ENCODE measurements at places on chromosomes 16 and 17. TPM values are rescaled to one million over a fixed set of nuclear protein-coding genes. Genes with fewer than 3 reads are reported as not detected.

- DNase-seq = no peak
These were observed 3.2 kb upstream of the NLRP1 start for GRCh38 chr17:5587438-5588032.

Gene C16orf92
- not detected for total RNA-seq

DNA sequence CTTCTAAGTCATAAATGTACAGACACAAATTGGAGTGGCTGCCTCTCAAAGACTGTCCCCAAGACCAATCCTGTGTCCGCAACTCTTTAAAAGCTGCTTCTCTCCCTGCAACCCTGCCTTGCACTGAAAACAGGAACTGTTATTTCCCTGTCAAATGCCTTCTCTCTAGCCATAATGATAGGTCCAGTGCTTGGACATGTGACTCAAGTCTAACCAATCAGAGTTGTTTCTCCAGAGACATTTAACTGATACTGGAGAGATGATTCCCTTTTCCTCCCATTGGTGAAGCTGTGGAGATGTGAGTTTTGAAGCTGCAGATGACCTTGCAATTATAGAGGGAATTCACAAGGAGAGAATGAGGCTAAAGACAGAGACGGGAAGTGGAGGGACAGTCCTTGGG, 253.3 kb upstream of the CDH5 start:
- no peak for DNase-seq

Gene HNF1B
- total RNA-seq = not detected

Gene GPT2
- 57.5 TPM for total RNA-seq

DNA sequence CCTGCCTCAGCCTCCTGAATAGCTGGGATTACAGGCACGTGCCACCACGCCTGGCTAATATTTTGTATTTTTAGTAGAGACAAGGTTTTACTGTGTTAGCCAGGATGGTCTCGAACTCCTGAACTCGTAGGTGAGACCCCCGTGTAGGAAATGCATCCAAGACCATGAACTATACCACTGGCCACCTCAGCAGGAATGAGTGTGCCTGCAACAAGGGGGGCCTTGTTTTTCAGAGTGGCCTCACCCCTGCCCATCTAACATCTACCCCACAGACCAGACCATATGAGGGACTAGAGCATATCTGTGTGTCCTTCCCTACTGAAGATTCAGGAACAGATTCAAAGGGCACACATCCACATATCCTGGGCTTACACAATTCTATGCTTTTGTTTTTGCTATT, 44.9 kb downstream of the SHISA6 start:
- DNase-seq = no peak

DNA sequence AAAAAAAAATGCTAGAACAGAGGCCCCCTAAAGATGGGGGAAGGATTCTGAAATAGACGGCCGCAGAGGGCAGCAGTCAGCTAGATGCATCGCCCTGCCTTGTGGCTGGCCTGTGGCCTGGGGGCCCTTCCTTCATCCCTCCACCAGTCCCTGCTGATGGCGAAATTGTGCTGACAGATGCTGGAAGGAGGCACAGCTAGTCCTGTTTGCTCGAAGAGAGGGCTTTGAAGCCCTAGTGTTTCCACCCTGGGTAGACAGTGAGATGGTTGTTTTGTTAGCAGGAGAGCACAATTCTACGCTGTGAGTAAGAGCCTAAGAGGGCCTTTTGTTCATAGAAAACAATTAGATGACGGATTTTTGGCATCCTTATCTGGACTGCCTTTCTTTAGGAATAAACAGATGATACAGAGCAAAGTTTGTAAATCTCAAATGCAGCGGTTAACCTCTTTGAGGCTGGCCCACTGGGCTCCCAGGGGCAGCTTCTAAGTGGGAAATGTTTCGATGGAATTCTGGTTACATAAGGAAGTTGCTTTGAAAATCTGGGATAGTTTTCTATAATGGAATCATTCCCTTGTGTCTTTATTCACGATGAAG, 23.0 kb downstream of the VPS35L start:
- no peak for DNase-seq

DNA sequence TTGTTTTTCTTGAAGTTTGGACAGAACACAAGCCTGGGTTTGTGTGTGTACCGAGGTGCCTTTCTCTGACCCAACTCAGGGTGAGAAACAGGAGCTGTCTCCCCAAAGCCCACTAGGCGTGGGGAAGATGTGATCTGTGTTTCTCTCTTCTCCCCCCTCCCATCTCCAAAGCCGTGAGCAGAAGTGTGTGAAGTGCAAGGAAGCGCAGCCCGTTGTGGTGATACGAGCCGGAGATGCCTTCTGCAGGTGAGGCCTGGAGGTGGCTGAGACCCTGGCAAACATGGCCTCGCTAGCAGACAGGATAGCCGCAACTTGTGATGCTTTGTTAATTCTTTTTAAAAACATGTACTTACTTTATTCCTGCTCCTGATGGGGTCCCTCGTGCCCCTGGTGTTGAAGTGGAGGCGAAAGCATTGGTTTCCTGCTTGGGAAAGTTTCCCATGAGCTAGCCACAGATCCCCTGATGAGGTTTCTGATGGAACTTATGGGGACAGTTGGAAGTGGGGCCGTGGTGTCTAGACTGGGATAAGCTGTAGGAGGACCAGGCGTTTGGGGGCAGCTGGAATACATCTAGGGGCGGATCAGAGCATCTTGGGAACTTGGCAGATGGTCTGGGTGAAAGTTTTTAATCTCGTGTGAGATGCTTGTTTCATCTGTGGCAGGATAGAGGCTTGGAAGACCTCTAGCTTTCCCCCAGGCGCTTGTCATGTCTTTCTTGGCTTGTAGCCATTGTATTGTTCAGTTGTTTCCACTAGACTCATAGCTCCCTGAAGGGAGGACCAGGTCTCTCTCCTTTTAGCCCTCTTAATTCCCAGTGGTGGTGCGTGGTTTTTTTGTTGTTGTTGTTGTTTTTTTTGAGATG, 893 bp downstream of the CTU2 start:
- DNase-seq = no peak

DNA sequence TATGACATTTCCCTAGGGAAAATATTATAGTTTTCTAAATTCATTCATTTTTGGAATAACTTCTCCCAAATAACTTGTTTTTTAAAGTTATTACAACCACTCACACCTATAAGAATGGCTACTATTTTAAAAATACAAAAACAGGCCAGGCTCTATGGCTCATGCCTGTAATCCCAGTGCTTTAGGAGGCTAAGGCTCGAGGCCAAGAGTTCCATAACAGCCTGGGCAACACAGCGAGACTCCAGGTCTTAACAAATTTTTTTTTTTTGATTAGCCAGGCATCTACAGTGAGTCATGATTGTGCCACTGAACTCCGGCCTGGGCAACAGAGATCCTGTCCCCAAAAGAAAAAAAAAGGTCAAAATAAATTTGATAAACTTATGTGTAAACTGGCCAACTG, 43.6 kb upstream of the YPEL2 start:
- no peak for DNase-seq

GRCh38 chr17:80422276-80422675, 7.3 kb downstream of the ENDOV start:
- DNase-seq = no peak

Gene GPR179
- not detected for total RNA-seq

GRCh38 chr17:60327134-60327900, 64.6 kb downstream of the USP32 start:
- no peak for DNase-seq
